ENCODE measurements at places on chromosomes 5 and 9.

DNA sequence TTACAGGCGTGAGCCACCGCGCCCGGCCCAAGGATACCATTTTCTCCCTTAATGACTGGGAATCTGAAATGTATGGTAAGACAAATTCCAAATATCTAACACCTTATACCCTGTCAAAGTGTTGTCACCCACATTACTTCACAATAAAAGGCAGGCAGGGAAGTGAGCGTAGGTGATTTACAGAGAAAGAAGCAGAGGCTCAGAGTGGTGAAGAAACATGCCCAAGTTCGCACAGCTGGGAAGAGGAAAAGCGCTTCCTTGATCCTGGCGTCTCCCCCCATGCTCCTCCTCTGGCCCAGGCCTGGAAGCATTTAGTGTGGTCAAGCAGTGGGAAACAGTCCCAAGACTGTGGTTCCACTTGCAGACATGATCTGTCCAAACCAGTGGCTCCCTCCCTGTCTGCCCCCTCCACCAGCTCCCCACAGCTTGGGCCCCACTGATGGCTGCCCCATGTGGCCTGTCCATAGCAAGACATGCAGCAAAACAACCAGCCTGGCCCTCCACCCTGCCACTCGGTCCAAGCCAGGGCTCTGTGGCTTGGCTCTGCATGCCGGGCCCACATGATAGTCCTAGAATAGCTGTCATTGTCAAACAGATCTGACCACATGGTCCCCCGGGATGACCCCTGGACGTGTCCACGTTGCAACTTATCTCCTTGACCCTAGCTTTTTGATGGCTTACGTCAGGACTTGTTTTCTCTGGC lies 107.2 kb downstream of the TTLL11 start:
- DNase-seq, result peak; percentile 10

DNA sequence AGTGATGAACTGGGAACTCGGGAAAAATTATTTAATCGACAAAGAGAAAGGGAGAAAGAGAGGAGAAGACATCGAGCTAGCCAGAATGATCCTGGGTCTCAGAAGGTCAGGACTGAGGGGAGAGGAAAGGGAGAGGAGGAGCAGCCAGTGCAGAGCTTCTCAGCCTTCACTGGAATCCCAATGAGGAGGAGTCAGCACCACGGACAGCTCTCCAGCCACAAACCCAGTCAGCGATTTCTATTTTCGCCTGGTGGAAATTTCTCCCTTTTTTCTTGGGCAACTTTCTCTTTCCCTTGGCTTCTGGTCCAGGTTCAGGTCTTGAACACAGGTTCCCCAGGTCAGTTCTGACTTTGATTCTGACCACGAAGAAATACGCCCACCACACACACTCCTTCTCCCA lies 1.6 kb upstream of the BRINP1 start:
- peak; percentile 56 for DNase-seq

- DNase-seq, result peak; percentile 97
Measured at GRCh38 chr9:34665381-34666250, 3.2 kb upstream of the CCL27 start.

DNA sequence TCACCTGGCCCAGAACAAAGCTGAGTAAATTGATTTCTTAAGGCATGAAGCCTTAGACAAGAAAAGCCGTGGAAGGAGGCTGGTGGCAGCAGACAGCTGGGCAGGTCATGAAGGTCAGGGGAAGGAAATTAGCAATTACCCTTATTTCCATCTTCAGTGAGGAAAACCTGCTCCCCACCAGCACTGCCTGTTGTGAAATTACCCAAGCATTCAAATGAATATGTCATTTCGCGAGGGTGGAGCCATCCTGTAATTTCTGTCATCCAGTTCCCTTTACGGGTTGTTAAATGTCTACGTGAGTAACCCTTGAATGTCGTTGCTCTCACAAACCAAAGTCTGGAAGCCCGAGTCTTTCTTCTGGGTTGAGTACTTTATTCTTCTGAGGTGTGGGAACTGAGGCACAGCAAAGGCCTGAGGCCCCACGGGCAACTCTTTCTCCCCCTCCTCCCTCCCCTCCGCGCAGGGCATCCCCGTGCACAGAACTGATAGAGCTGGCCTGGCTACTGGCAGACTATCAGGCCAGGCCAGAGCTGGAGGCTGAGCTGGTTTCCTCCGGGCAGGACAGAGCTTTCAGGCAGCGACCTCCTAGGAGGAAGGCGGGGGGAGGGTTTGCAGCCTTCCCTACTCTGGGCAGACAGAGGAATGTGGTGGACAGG lies 22.0 kb upstream of the AK3 start:
- peak; percentile 91 for DNase-seq

- DNase-seq, result peak; percentile 75
Measured at GRCh38 chr9:34985311-34985899, 4.1 kb upstream of the DNAJB5 start.

DNA sequence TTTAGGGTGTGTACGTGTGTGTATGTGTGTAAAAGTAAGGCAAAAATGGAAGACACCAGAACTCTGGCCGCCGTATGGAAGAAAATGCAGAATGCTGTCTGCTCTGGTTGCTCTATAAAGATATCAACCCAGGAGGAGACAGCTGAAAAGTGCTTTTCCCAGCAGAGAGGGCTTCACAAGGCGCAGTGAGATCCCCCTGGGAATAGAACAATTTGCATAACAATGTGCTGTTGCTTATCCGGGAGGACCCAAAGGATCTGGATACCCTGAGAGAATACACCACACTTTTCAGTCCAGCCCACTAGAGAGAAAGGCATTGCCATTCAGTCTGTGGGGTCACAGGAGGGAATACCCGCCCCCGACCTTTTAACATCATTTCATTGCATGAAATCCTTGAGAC lies 230.6 kb downstream of the EBF1 start:
- DNase-seq, result no peak

GRCh38 chr5:156640691-156641241 lies 209.3 kb upstream of the PPP1R2B start:
- no peak for DNase-seq

DNA sequence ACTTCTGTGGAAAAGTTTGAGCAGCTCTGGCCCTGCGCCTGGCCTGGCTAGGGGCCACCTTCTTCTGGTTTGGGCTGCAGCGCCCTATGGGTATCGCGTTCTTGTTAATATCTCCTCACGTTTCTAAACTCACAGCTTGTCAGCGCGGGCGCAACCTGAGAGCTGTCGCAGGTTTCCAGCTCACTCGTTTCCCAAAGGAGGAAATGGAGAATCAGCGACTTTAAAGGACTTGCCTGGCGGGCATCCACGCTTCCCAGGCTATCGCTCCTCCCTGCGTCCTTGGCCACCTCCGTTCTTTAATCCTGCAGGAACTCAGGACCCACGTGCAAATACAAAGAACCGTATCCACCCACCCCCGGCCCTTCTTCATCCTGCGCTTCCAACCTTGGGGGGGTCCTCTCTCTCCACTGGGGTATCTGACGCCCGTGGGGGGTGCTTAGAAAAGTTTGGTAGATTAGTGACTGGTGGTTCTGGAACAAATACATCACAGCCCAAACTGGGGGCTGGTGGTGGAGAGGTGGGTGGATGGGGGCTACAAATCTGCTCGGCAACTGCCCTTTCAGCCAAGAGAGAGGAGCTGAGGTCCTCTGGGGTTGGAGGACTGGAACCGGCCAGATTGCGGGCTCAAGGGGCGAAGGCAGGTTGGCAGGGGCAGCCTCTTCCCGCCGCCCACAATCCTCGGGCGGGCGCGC lies 578 bp upstream of the PSAT1 start:
- DNase-seq, result peak; percentile 48
